ENCODE measurements at places on chromosomes 1 and 21. TPM values are rescaled to one million over a fixed set of nuclear protein-coding genes. Genes with fewer than 3 reads are reported as not detected.
A peak's percentile ranks its signal among the peaks of the same experiment; 100 is the strongest.

DNA sequence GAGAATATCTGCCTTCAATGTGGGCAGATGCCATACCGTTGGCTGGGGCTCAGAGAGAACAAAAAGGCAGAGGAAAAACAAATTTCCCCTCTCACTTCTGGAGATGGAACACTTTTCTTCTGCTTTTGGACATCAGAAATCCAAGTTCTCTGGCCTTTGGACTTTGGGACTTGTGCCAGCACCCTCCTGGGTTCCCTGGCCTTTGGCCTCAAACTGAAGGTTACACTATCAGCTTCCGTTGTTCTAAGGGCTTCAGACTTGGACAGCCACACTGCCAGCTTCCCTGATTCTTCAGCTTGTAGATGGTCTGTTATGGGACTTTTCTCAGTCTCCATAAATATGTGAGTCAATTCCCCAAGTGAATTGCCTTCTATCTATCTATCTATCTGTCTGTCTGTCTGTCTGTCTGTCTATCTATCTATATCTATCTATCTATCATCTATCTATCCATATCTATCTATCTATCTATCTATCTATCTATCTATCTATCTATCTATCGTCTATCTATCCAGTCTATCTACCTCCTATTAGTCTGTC lies 778.1 kb upstream of the TMPRSS15 start:
- no peak for DNase-seq

DNA sequence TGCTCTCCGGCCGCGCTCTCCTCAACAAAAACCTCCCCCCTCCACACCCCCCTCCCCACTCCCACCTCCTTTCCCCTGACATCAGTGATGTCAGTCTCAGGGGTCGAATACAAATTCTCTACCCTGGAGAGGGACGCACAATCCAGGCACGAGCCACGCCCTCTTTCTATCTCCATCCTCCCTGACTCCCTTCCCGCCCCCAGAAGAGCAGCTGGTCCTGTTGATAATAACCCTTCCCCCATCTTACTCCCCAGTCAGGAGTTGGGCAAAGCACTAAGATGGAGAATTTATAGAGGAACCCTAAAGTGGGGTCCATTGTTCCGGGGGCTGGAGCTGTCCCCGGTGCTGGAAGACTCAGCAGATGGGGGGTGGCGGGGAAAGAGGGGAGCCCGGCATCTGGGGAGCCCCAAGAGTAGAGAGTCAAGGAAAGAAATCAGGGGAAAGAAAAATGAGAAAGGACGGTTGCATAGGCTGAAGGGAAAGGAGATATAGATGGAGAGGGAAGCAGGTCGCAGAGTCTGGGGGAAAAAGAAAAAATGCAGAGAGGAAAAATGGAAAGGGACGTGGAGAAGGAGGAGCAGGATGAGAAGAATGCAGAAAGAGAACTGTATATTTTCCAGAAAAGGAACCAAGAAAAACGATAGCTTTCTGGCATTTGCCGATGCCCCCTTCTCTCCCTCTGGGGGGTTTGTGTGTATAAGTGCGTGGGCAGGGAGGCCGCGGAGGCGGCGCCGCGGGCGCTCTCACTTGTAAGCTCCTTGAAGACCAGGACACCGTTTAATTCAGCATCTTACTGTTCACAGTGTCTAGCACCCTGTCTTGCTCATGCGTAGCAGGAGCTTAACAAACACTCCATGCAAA lies at the start of gene CELF3:
Gene CELF3, minus strand, starts transcription at position 33 of the 861 bp plus-strand sequence. CDS start 783 bp downstream, outside the sequence.
- DNase-seq = peak; percentile 55

- DNase-seq = no peak
Measured at GRCh38 chr1:32335535-32335789, 571 bp downstream of the MARCKSL1 start.

GRCh38 chr21:38831526-38832467 lies 26.1 kb downstream of the ETS2 start:
- DNase-seq = peak; percentile 98

DNA sequence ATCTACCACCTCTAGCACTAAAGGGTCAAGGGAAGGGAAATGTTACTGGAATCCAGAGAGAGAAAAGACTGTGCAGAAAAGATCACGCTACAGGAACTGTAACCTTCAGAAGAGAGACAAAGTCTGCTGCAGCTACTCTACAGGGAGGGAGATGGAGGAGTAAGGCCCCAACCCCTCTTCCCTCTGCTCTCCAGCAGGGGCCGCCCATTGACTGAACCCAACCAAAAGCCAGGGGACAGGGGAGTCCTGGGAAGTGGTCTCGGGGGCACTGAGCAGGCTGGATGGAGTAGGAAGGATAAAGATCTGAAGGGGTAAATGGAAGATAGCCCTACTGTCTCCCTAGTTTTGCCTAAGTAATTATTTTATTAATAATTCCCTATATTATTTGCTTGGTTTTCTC lies 72.8 kb upstream of the NR5A2 start:
- peak; percentile 30 for DNase-seq

- peak; percentile 55 for DNase-seq
Measured at GRCh38 chr1:150309758-150310508, 11.4 kb upstream of the PRPF3 start.

DNA sequence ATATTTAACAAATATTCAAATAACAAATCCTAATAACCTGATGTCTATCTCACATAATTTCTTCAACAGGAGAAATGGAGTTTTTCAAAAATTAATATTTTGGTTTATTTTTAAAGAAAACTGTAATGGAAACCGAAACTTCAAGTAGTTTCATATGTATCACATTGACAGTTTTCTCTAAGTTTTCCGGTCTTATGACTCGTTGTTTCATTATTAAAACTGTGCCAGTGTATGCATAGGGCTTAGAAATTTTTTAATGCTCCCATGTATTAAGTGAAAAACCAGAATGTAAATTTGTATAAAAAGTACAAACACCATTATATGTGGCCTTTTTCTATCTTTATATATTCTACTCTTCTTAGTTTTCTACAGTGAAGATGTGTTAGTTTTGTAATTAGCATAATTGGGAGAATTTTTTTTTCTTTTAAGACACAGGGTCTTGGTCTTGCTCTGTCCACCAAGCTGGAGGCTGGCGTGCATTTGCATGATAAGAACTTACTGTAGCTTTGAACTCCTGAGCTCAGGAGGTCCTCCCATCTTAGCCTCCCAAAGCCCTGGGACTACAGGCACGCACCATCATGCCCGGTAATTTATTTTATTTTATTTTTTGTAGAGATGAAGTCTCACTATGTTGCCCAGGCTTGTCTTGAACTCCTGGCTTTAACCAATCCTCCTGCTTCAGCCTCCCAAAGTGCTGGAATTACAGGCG lies 43.9 kb upstream of the SAMSN1 start:
- DNase-seq = no peak

- DNase-seq = no peak
Measured at GRCh38 chr1:213418268-213419071, 367.4 kb downstream of the RPS6KC1 start.

- no peak for DNase-seq
Measured at GRCh38 chr1:219505886-219506285, 107.0 kb downstream of the ZC3H11B start.

GRCh38 chr21:45791562-45792418 lies 148.3 kb downstream of the PCBP3 start:
- no peak for DNase-seq

The ACTN2 gene
- total RNA-seq = 6.6 TPM

The KIF14 gene
- 2.5 TPM for total RNA-seq

The NADK gene
- total RNA-seq = 53.2 TPM

The TMEM82 gene
- not detected for total RNA-seq

The CDC20 gene
- 4.8 TPM for total RNA-seq

The MR1 gene
- total RNA-seq = 18.9 TPM

The CENPL gene
- 6.5 TPM for total RNA-seq
